ELF-1 (cell line): ENCODE measurements at places on chromosomes 16 and 17.

- DNase-seq: peak; percentile 33
Observed at GRCh38 chr16:31386157-31386984, 6.8 kb upstream of the ITGAD start.

DNA sequence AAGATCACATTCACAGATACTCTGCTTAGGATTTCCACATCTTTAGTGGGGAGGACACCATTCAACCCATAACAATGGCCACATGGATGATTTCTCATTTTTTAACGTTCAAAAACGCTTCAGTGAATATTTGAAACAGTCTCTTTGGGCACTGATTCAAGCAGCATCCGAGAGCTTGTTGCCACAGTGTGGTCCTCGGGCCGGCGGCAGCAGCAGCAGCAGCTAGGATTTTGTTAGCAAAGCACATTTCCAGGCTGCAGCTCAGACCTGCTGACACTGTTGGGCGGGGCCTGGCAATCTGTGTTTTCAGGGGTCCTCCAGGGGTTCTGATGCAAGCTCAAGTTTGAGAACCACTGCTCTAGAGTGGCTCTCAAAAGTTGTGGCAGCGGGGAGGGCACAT, 27.9 kb upstream of the CMIP start:
- DNase-seq: no peak

DNA sequence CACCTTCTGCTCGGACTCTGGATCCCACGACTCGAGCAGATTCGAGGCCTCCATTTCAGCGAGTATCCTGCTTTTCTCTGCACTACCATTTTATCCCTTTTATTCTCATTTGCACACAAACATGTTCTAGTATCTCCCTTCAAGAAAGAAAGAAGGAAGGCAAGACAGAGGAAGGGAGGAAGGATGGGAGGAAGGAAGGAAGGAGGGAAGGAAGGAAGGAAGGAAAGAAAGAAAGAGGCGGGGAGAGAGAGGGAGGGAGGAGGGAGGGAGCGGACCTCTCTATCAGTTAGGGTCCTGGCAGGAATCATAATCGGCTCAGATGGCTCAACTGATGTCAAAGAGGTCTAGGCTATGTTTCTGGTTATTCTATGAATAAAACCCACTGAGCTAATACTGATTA, 10.3 kb upstream of the KSR1 start:
- DNase-seq: no peak

DNA sequence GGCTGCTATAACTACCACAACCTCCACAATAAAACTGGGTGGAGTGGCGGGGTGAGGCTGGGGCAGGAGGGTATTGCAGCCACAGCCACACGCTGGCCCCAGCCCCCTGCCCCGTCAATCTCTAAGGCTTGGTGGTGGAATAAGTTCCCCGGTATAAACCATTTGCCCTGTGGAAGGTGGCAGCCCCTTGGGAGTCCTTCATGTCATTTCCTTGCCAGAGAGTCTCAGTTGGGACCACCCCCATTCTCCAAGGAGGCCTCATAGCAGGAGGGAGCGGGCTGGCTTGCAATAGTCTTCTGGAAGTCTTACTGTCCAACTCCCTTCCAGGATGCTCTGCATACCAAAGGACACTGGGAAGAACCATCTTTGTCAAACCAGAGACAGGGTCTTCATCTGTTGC, 19.4 kb downstream of the CD300A start:
- DNase-seq: no peak

GRCh38 chr16:20711277-20711911, 13.9 kb upstream of the ACSM1 start:
- DNase-seq: no peak

DNA sequence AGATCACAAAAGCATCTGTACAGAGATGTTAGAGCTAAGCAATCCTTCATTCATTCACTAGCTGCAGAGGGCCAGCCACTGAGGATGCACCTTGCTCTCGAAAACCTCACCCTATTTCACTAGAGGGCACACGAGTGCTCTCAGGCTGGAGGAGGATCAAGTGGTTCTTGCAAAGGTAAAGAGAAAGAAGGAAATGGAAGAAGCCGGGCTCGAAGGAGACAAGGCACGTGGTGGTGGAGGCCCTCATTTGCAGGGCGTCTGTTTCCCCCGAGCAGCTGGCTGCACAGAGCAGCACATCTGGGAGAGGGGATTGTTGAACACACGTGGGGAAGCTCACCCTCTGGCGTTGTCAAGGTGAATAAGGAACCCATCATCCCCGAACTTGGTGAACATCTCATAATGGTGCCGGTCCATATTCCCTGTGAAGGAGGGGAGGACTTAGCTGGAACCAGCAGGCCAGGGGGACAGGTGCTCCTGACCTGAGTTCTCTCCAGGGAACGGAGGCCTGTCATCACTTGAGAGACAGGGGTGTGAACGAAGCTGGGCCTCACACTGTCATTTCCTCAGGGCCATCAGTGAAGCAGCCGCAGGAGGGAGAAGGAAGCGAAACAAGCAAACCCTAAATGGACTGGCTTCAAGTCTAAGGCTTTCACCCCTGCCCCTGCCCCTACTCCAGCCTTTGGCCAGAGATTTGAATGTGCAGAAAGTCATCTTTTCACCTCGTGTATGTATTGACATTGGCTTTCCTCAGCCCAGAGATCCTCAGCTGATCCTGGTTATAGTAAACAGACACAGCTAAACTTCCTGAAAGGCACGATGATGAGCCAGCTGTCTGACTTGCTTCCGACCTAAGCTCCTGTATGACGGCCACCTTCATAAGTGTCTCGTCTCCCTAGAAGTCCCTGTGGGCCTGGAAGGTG, 27.6 kb downstream of the PRKAR1A start:
- peak; percentile 61 for DNase-seq
